ENCODE measurements at places on chromosomes 1 and 21.
A peak's percentile ranks its signal among the peaks of the same experiment; 100 is the strongest.

DNA sequence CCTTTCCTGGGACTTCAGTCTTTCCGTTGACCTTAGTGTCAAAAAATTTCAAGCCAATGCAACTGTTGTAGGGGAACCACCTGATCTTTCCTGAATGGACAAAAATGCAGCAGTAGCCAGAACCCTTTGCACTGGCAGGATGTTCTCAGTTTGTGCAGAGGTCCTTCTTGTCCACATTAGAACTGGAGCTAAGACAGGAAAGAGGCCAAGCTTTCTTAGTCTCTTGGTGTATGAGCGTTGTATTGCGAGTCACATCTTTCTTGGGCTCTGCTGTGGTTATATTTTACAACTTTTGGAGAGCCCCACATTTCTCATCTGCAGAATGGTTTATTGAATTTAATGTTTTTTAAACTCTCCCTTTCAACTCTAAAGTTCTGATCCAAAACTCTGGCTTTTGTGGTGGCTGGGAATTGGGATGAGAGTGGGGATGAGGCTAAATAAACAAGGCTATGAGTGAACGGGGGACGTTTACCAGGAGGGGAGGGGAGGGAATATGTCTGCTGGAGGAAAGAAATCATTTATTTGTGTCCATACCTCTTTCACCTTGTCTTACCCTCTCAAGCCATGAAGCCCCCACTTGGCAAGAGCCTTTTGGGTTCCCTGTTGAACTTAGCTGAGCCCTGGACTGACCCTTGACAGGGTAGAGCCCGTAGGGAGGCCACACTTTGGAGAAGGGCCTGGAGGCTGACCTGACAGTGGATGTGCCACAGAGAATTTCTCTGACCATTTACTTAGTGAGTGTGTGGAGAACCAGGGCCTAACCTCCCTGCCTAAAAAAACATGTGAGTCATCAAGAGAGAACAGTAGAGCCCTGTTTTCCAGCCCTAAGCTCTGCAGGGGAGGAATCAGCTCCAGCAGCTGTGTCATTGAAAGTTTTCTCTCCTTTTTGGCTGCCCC is 586 bp downstream of the CHI3L2 start:
- no peak for DNase-seq

- DNase-seq, result no peak
These were observed 23.3 kb downstream of the NGF start for GRCh38 chr1:115314765-115315164.

GRCh38 chr1:113793878-113794834 is 18.1 kb downstream of the RSBN1 start:
- no peak for DNase-seq

- no peak for DNase-seq
These were observed 41.9 kb upstream of the IVNS1ABP start for GRCh38 chr1:185358957-185359356.

GRCh38 chr1:63874278-63874880 is 100.6 kb downstream of the ROR1 start:
- no peak for DNase-seq

GRCh38 chr1:2528966-2529783 is 888 bp downstream of the HES5 start:
- DNase-seq, result no peak

GRCh38 chr1:110033421-110033820 is 1.0 kb upstream of the STRIP1 start:
- DNase-seq, result no peak

- no peak for DNase-seq
These were observed 24.6 kb downstream of the MIXL1 start for GRCh38 chr1:226248091-226248490.

- no peak for DNase-seq
These were observed 67.6 kb downstream of the MAB21L3 start for GRCh38 chr1:116178837-116179236.

DNA sequence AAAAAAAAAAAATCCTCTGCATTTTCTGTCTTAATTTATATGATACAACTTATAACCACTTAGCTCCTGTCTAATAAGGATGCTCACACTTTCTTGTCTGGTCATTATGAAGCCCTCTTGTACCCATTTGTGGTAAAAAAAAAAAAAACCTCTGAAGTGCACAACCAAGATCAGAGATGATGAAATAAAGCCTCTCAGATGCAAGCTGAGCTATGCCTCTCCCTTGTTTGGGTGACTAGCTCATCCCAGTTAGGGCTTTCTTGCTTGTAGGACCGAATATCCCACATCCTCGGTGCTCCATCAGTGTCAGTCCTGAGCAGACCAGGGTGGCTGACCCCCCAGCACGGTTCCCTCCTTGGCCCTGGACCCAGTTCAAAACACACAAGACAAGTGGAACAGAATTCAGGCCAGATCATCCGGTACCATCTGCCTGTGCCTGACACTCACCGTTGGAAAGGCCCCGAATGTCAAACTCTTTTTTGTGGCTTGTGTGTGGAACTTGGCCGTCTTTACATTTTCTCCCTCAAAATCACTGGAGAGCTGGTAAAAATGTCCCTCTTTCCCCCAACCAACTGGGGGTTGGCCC is 6.3 kb upstream of the SELENON start:
- DNase-seq, result no peak

- no peak for DNase-seq
These were observed 210.8 kb upstream of the CACYBP start for GRCh38 chr1:174788981-174789380.

DNA sequence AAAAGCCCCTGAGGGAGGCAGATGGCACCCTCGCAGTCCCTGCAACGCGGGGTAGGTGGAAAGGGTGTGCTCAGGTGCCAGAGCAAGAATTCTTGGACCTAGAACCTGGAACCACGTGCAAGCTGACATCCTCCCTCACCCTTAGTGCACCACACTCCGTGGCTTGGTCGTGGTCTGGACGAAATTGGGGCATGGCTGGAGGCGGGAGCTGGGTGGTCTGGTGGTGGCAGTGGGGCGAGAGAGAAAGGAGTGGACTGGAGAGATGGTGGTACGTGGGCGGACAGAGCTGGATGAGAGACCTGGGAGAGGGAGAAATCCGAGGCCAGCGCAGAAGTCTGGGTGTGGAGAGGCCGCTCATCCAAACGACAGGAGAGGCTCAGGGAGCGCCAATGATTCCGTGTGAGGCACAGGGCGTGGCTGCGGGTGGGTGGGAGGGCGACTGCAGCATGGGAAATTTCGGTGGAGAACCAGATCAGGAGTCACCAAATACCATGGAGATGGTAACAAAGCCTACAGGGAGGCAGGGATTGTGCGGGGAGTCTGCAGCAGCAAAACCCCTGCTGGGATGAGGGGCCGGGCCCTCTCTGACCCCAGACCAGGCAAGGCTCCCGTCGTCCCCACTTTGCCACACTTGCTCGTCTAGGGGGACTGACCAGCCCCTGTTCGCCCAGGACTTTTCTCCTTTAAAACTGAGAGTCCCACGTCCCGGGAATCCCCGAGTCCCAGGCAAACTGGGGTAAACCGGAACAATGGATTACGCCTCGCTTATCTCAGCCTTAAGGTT is 31.9 kb downstream of the CDCP2 start:
- DNase-seq, result no peak

DNA sequence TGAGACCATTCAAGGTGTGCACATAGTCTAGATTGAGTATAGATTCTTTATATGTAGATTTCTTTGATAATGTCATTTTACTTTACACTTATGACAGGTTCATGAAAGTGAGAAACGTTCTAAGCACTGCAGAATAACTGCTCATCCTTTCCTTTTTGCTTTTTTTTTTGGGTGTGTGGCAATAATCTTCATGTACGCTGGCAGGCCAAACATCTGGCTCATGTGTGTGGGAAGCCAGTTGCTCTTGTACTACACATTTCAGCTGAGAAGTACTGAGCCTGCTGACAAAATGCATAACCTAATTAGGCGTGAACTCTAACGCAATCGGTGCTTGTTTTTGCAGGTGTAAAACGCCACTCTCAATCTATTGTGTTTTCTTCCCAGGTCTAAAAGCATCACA is 350.8 kb upstream of the KAZN start:
- no peak for DNase-seq

DNA sequence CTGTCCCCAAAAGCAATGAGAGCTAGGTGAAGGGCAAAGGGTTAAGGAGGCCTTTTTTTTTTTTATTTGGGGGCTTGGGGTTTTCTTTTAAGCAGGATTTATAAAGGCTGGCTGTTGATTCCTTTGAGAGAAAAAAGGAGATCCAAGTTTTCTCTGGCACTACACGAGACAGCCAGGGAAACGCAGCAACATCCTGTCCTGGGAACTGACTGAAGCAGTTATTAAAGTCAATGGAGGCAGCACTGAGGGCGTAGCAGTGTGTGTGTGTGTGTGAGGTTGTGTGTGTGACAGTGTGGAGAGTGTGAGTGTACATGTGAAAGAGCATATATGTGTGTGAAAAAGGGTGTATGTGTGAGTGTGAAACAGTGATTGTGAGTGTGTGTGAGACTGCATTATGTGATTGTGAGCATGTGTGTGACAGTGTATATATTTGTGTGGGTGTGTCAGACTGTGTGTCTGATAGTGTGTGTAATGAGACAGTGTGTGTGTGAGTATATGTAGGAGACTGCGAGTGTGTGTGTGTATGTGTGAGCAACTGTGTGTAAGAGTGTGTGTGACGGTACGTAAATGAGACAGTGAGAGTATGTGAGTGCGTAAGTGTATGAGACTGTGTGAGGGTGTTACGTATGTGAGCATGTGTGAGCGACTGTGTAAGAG is 65.9 kb upstream of the TIAM1 start:
- DNase-seq, result no peak

DNA sequence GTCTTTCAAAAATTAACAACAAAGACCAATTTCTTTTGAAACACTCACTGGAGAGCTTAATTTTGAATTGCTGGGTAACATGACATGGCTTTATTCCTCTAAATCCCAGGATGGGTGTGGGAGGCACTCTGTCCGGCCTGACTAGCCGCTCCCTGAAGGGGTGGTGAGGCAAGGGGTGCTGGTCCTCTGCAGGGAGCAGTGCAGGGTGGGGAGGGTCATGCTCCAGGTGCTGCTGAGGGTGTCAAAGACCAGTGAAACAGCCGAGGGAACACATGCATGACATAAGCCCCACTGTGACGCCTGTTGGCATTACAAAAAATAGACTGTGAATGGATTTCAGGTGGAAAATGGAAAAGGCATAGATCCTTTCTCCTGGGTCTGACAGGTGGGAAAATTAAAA is 223.7 kb downstream of the VAV3 start:
- no peak for DNase-seq

DNA sequence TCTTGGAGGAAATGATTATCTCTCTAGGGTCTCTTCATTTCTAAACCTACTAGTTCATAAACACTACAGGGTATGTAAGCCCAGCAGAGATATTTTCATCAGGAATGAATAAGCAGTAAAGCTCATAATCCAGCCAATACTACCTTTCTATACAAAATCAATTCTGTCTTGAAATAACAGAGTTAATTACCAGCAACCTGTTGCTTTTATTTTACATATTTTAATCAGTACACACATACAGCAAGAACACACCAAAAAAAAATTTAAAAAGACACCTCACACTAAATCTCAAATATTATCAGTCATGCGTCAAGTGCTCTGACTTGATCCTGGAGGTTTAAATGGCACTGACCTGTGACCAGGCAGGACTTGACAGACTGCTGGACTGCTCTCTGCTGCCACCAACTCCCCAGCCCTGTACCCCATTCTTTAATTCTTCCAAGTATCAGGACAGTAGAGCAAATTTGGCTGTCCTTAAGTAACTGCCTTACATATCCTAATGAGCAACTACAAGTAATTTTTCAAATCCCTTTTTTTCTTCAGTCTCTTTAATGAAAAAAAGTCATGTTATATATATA is 98.5 kb downstream of the CDC42BPA start:
- DNase-seq, result no peak

- DNase-seq, result peak; percentile 89
These were observed 425.7 kb upstream of the USP24 start for GRCh38 chr1:55640708-55641473.

DNA sequence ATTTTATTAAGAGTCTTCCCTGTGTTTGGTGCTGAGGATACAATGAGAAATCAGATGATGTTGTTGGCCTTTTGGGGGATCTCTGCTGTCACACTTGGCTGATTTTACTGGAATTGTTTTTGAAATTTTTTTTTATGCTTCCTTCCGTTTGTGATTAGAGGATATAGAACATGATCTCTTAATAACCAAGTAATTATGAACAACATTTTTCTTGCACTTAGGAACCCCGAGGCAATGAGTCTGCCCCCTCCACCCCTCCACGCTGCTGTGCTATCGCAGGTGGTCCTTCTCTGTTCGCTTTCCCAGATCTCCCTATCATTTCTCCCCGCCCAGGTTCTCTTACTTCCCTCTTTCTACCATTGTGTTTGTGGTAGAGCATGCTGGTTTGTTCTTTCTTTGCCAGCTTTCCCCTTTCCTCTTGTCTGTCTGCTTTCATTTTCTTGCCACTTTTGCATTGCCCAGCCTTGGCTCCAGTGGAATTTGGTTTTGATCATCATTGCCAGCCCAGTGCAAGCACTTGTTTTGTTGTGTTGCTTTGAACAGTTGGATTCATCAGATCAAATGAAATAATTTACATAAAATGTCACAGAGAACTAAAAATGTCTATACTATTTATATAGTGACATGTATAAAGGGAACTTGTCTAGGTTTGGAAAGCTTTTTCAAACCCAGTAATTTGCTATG is 73.1 kb upstream of the SCCPDH start:
- DNase-seq, result no peak

DNA sequence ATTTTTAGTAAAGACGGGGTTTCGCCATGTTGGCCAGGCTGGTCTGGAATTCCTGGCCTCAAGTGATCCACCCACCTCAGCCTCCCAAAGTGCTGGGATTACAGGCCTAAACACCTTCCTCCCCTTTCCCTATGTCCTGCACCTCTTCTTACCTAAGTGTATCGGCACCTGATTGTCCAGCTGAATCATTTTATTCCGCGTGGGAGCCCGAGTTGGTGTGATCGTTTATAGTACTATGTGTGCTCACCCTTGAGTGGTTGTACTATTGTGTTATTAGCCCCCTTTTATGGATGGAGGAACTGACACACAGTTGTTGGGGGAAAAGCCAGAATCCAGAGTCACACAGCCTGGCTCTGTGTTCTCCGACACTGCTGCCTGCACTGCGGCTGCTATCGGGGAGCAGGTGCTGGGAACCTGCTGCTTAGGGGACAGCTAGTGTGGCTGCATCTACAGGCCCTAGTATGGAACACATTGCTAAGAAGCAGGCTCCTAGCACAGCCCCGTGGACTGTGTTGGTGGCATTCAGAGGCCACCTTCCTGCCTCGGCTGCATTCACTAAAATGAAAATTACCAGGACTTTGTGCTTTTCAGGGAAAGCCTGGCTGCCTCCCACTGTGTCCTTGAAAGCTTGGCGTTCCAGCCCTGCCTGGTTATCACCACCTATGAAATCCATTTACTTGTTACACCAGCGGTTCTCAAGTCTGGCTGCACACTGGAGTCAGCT is 21.6 kb downstream of the ENO1 start:
- no peak for DNase-seq

GRCh38 chr21:22516230-22516629 is 1518.0 kb downstream of the NCAM2 start:
- DNase-seq, result no peak

Measured in aorta (tissue), 5 donors.